Thoracic aorta (tissue), 2 donors: ENCODE measurements at places on chromosomes 5 and 9.

DNA sequence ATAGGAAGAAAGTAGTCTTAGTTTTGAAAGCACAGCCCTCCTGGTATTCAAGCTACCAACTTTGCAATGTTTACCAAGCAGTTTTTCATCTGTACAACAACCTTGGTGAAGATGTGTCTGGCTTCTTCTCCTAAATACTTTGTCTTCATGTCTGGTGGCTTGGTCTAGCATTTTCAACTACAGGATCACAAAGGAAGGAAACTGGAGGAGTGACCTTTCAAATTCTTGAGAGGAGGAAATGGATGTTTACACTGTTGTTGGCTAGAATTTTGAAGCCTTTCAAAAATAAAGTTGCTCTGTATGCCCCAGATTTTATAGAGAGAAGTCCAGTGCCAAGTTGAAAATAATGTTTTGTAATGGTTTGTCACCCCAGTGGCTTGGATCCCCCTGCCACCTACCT is 16.3 kb downstream of the PAM start:
- no peaks in the 10 kb centered on the region for H3K36me3 ChIP-seq
- DNase-seq: no peak
- H3K27ac ChIP-seq: peak overlapping the region; percentile 44
- H3K4me1 ChIP-seq: peaks cover 24% of the 10 kb centered on the region
- no peak overlapping the region for H3K4me3 ChIP-seq
- no peaks in the 10 kb centered on the region for H3K27me3 ChIP-seq

- no peaks in the 10 kb centered on the region for H3K27me3 ChIP-seq
- H3K36me3 ChIP-seq: no peaks in the 10 kb centered on the region
- H3K4me3 ChIP-seq: no peak overlapping the region
- H3K27ac ChIP-seq: no peak overlapping the region
- no peaks in the 10 kb centered on the region for H3K4me1 ChIP-seq
Measured at GRCh38 chr5:2711446-2712425, 39.7 kb downstream of the IRX2 start.

DNA sequence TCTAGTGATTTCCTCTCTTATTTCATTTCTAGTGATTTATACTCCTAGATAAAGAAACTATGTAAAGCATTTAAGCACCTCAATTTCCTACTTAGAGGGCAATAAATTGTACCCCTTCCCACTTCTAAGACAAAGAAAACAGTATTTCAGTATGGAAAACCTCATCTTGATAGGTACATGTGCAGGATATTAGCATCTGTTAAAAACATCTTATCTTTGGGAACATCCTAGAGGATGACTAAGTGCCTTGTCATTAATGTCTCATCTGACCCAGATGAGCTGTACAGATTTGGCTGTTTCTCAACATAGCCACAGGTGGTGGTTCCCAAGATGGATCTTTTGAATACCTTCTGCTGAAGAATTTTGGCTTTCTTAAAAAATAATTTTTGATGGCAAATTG is 5.7 kb downstream of the MEGF10 start:
- H3K27ac ChIP-seq: no peak overlapping the region
- no peaks in the 10 kb centered on the region for H3K4me1 ChIP-seq
- DNase-seq: no peak

DNA sequence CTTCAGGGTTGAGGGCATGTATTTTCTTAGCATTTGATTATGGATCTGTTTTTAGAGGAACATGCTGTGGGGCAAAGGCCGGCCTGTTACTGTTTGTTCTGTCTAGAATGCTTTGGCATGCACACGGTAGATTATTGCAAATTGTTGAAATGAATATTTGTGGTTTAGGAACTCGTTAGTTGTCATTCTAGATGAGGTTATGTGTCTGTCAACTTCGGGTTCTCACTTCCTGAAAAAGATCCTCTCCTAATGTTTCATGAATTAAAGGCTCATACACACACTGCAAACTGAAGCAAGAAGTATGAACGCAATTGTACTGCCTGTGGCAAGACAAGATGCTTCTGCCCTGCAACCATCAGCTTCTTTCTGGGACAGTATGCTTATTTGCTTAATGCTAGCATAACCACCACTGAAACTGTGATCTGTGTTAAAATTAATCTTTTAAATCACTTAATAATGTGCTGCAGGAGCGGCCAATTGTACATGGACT is 99.6 kb downstream of the BASP1 start:
- no peaks in the 10 kb centered on the region for H3K27me3 ChIP-seq
- DNase-seq: no peak
- H3K4me3 ChIP-seq: no peak overlapping the region
- no peak overlapping the region for H3K27ac ChIP-seq

GRCh38 chr5:66247176-66247960 is 103.3 kb downstream of the SREK1 start:
- H3K4me1 ChIP-seq: no peaks in the 10 kb centered on the region
- no peak overlapping the region for H3K4me3 ChIP-seq
- no peak overlapping the region for H3K27ac ChIP-seq
- no peak for DNase-seq
- no peaks in the 10 kb centered on the region for H3K27me3 ChIP-seq
- H3K36me3 ChIP-seq: no peaks in the 10 kb centered on the region

- no peak for DNase-seq
- no peaks in the 10 kb centered on the region for H3K36me3 ChIP-seq
- no peaks in the 10 kb centered on the region for H3K4me1 ChIP-seq
- no peak overlapping the region for H3K27ac ChIP-seq
Measured at GRCh38 chr5:150960791-150961396, 56.1 kb upstream of the ZNF300 start.

DNA sequence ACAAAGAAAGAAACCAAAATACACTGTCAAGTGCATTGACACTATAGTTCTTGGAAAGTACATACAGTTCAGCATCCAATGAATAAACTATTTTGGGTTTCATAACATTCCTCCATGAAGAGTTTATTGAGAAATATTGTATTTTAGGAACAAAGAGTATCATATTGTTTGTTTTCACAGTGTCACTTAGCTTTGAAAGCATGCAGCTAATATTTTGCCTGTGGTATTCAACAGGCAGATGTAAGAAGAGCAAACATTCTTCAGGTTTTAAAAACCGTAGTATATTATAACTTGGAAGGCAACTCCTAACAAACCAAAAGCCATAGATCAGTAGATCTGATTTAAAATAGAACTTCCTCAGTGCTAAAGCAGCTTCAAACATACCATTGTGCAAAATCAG is 4.5 kb downstream of the PRELID2 start:
- peaks cover 34% of the 10 kb centered on the region for H3K4me1 ChIP-seq
- no peaks in the 10 kb centered on the region for H3K36me3 ChIP-seq
- H3K4me3 ChIP-seq: peak overlapping the region; percentile 23
- DNase-seq: no peak
- no peaks in the 10 kb centered on the region for H3K27me3 ChIP-seq

- no peak overlapping the region for H3K4me3 ChIP-seq
- DNase-seq: no peak
- no peak overlapping the region for H3K27ac ChIP-seq
Measured at GRCh38 chr9:133470427-133470924, 8.4 kb downstream of the SLC2A6 start.

DNA sequence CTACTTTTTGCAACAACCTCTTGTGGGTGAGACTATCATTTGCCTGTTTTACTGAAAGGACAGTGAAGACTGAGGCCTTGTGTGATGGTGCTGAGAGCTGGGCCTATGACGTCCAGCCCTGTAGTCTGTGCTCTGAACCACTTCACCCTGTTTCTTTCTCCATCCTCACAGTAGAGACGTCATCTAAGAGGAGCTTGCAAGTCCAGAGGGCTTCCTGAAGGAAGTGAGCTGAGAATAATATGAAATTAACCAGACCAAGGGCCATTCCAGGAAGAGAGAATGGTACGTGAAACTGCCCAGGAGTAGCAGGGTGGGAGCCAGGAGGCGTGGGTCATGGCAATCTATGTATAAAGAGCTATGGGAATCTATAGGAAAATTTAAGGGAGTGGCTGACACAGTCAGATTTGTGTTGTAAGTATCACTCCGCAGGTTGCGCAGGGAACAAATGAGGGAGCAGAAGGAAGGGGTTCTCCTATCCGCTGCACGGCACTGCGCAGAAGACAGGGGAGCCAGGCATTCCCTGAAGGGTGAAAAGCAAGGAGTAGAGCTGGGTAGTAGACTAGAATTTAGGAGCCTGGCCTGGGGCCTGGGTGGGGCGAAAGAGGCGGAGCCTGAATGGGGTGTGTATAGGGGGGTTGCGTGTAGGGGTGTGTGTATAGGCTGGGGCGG is 596 bp upstream of the FGFR4 start:
- peaks cover 5% of the 10 kb centered on the region for H3K27me3 ChIP-seq
- no peaks in the 10 kb centered on the region for H3K36me3 ChIP-seq
- no peak for DNase-seq
- peak overlapping the region; percentile 70 for H3K4me3 ChIP-seq
- H3K27ac ChIP-seq: no peak overlapping the region

DNA sequence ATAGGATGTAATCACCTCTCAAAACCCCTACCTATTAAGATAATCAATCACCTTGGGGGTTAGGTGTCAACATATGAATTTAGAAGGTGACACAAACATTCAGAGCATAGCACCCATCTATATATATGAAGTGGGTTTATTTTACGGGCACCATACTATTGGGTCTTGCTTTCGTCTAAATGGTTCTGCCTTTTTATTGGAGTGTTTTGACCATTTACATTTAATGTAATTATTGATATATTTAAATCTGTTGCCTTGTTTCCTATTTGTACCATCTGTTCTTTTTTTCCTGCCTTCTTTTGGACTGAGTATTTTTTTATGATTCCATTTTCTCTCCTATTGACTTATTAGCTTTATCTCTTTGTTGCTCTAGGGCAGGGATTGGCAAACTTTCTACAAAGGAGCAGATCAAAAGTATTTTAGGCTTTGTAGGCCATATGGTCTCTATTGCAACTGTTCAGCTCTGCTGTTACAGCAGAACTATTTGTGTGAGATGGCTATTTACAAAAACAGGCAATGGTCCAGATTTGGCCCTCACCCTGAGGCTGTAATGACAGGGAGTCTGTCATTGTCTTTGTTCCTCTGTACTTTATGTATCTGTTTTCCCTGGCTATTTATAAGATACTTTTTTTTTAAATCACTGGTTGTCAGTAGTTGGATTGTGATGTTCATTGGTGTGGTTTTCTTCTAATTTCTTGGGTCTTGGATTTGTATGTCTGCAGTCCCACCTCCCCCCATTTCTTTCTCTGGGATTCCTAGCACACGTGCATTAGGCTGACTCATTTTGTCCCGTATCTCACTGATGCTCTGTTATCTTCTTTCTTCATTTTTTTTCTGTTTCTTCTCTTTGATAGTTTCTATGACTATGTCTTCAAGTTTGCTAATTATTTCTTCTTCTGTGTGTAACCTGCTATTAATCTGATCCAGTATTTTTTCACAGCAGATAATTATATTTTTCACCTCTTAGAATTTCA is 127.1 kb downstream of the DAB2IP start:
- DNase-seq: no peak
- peaks cover 57% of the 10 kb centered on the region for H3K36me3 ChIP-seq
- H3K27ac ChIP-seq: no peak overlapping the region

- H3K27ac ChIP-seq: no peak overlapping the region
- DNase-seq: no peak
- H3K36me3 ChIP-seq: no peaks in the 10 kb centered on the region
- no peaks in the 10 kb centered on the region for H3K27me3 ChIP-seq
- H3K4me1 ChIP-seq: peaks cover 12% of the 10 kb centered on the region
Measured at GRCh38 chr5:134099288-134099872, 15.1 kb upstream of the TCF7 start.

DNA sequence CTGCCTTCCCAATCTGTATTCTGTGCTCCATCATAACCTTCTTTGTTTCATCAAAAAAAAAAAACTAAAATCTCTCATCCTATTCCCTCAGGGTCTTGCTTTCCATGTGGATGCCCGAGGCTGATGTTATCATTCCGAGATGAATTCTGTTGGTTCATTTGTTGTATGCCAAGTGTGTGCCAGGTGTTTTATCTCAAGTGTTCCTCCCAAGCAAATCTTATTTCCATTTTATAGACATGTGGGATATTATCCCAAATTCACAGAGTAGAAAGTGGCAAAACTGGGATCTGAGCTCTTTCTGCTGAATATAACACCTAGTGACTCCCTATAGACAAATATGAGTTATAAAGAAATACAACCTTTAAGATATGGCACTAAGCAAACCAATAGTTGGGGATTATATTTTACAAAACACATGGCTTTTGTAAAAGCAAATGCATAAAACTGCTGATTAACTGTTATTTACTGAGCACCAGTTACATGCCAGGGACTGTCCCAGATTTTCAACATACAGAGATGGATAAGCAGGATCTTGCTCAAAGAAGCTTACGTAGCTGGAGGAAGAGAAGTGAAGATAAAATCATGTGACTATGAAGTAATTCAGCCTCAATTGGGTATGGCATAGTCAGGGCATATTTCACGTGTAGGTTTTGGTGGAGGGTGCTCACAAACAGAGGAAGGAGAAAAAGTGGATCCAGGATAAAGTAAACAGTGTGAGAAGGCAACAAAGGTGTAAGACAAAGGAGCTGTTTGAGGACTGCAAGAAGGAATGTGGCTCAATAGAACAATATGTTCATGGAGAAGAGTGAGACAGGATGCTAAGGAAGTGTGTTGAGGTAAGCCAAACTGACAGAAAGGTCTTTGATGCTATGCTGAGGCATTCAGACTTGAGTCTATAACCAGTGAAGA is 143.3 kb upstream of the ADAMTSL1 start:
- no peaks in the 10 kb centered on the region for H3K27me3 ChIP-seq
- no peak for DNase-seq
- peaks cover 27% of the 10 kb centered on the region for H3K4me1 ChIP-seq

DNA sequence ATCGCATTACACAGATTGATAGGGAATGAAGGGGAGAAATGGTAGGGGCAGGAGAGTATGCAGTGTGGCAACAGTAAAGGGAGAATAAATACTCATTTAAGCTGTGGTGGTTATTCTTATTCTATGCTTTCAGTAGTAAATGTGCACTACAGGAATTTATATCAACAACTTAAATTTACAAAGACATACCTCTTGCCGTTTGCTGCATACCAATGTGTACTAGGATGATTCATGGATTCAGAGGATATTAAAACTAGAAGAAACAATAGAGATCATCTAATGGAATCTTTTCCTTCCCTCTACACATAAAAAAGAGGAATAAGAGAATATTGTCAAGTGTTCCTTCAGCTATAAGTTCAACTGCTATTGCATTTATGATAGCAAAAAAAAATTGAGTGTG is 103.3 kb upstream of the RASA1 start:
- DNase-seq: no peak
- H3K27ac ChIP-seq: no peak overlapping the region
- no peaks in the 10 kb centered on the region for H3K27me3 ChIP-seq
- H3K4me3 ChIP-seq: no peak overlapping the region
- H3K4me1 ChIP-seq: no peaks in the 10 kb centered on the region

GRCh38 chr5:7762267-7762666 is 88.7 kb downstream of the CFAP90 start:
- H3K36me3 ChIP-seq: no peaks in the 10 kb centered on the region
- H3K27ac ChIP-seq: no peak overlapping the region
- no peak for DNase-seq
- H3K27me3 ChIP-seq: no peaks in the 10 kb centered on the region
- H3K4me3 ChIP-seq: no peak overlapping the region

- no peaks in the 10 kb centered on the region for H3K36me3 ChIP-seq
- peaks cover 4% of the 10 kb centered on the region for H3K4me1 ChIP-seq
- H3K27me3 ChIP-seq: no peaks in the 10 kb centered on the region
- no peak for DNase-seq
- no peak overlapping the region for H3K4me3 ChIP-seq
Measured at GRCh38 chr5:150066436-150066835, 19.9 kb downstream of the CSF1R start.
